Stimulated activated naive CD4-positive, alpha-beta T cell (primary cell): ENCODE measurements at places on chromosomes 1 and 21.

DNA sequence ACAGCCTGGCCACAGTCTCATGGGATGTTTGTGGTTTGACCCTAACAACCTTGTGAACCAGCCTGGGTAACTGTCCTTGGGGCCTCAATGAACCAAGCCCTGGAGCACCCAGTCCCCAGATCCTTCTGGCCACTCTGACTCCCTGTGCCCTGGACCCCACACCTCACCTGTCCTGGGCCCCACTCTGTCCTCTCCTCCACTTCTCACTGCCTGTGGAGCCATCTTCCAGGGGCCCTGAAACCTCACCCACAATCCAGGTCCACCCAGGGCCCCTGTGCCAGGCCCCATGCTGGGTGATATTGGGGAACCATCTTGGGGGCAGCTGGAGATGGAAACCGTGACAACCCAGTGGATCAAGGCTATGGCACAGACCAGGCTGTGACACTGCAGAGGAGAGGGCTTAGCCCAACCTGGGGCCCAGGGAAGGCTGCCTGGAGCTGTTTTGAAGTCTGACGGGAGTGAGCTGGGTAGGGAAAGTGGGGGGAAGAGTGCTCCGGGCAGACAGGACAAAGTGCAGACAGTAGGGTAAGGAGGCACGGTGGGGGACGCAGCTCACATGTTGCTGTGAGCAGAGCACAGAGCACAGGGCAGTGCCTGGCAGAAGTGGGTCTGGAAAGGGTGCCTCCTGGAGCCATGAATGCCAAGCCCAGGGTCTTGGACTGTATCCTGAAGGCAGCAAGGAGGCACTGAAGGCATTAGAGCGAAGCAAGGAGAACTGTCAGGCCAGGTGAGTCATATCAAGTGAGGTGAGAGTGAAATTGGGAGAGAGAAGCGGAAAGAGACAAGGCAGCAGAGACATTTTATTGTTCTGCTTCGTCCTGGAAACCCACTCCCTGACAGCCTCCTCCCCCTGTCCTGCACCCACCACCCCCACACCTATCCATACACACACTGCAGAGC, 12.1 kb upstream of the LRP8 start:
- DNase-seq, result no peak

DNA sequence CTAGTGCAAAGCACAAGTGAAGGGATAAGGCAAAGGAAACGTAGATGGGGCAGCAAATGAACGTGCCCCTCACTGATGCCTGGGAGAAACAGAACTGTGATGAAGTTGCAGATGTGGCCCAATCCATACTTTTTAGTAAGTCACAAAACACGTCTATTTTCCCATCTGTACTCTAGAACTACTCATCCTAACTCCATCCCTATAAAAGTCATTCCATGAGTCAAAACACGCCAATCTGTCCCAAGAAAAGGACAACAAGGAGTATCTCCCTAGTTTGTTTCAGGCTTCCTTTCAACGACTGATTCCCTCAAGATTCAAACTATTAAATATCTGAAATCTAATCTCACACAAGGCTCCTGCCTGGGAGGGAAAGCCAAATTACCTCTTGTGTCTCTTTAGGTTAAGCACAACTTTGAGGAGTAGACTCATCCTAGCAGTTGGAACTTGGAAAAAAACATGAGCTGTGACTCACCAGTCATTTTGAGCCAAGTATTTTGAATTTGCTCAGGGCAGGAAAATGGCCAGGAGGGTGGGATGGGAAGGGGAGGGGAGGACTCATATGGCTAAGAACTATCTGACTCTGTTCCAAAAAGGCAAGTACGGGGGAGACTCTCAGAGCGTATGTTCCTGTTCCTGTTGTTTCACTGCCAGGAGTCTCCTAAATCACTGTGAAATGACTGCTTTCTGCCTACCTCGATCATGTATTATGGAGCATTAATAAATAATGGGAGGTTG, 214.5 kb upstream of the CAMK1G start:
- no peak for DNase-seq

DNA sequence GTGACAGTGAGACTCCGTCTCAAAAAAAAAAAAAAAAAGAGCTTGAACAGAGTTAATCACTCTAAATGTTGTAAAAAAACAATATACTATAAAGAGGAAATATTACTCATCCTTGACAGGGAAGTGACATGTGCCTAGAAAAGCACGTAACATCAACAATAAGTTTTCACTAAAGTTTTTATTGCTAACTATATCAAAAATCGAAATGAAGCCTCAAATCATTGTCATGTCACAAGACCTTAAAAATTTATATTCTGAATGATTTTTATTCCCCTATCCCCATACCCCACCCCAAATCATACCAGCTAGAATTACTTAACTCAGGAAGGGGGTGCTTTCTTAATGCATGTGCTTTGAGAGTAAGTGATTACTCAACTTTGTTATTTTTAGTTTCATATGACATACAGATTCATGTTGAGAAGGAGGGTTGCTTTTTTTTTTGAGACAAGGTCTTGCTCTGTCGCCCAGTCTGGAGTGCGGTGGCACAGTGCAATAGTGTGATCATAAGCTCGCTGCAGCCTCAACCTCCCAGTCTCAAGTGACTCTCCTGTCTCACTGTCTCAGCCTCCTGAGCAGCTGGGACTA, 53.6 kb upstream of the MUTYH start:
- no peak for DNase-seq

DNA sequence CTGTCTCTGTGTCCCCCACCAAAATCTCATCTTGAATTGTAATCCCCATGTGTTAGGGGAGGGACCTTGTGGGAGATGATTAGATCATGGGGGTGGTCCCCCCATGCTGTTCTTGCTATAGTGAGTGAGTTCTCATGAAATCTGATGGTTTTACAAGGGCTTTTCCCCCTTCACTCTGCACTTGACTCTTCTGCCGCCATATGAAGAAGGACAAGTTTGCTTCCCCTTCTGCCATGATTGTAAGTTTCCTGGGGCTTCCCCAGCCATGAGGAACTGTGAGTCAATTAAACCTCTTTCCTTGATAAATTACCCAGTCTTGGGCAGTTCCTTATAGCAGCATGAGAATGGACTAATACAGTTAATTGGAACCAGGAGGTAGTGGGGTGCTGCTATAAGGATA, 137.1 kb upstream of the RAB4A start:
- no peak for DNase-seq

DNA sequence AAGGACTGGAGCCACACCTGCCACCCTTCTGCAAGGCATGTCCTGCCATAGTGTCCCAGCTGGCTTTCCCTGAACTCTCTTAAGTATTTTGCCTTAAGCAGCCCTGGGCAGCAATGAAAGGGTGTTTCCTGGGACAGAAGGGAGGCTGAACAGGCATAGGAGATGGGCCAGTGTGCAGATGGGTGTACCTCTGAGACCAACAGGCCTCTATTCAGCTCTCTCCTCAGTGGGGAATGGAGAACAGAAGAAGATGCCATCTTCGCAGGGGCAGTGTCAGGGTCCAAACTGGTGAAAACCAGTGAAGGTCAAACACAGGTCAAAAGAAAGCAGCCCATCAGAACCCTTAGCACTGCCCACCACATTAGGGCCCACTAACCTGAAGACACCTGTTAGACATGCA, 53.2 kb downstream of the FAM78B start:
- DNase-seq, result no peak

GRCh38 chr1:116710420-116711262, 43.1 kb upstream of the IGSF3 start:
- no peak for DNase-seq

GRCh38 chr1:30257742-30258380, 465.5 kb downstream of the MATN1 start:
- DNase-seq, result no peak

DNA sequence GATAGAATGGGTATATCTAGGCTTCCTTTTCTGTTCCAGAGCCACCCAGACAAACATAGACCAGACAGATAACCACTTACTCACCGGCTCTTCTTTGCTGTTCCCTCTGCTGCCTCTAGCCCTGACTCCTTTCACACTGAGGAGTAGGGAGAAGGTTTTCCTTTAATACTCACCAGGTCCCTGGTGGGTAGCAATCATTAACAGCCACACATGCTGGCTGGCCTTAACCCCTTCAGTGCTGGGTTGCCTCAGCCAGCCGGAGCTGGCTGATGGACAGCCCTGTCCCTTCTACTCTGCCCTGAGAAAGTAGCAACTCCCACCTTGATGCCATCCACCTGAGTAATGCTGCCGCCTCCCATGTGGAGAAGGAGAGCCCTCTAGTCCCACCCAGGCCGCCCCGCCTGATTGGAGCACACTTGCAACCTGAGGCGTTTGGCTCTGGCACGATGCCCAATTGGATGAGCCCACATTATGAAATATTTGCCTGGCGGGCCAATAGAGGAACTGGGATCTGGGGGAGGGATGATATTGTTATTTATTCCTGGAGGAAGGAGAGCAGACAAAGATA, 71.6 kb downstream of the PLEKHA6 start:
- DNase-seq, result no peak

GRCh38 chr1:233695901-233696300, 82.0 kb downstream of the KCNK1 start:
- DNase-seq, result no peak

DNA sequence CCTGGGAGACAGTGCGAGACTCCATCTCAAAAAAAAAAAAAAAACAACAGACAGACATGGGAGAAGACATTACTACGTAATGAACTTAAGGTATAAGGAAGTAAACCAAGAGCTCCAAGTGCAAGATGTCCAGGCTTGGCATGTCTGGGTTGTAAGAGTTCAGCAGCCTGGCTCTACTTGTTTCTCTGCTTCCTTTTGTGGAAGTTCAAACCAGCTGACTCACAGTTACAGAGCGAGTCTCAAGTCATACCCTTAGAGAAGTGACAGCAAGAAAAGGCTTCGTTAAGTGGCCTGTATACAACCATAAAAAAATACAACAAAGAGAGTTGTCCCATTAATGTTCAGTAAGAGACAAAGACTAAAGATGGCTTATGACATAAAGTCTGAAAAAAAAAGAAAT, 1.3 kb downstream of the RIT1 start:
- no peak for DNase-seq

- DNase-seq, result no peak
These were observed 106.2 kb downstream of the RUNX1 start for GRCh38 chr21:34942911-34943310.

DNA sequence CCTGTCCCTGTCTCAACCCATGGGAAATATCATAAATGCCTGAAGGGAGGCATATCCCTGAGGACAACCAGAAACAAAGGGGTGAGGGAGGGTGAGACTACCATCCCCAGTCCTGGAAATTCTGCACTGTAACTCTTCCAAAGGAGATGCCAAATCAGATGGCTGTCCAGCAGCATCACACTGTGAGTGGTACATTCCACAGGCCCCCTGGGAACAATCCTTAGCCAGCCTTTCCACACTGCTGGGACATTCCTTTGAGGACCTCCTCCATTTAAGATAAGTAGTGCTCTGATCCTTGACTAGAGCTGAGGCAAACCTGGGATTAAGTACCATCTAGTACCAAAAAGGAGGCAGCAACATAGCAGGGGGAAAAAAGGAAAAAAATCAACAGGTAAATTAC, 10.7 kb downstream of the IVL start:
- DNase-seq, result no peak

GRCh38 chr1:115086176-115086830, 3.0 kb downstream of the TSPAN2 start:
- no peak for DNase-seq

- no peak for DNase-seq
These were observed 102.6 kb downstream of the KIAA0319L start for GRCh38 chr1:35454616-35455015.

DNA sequence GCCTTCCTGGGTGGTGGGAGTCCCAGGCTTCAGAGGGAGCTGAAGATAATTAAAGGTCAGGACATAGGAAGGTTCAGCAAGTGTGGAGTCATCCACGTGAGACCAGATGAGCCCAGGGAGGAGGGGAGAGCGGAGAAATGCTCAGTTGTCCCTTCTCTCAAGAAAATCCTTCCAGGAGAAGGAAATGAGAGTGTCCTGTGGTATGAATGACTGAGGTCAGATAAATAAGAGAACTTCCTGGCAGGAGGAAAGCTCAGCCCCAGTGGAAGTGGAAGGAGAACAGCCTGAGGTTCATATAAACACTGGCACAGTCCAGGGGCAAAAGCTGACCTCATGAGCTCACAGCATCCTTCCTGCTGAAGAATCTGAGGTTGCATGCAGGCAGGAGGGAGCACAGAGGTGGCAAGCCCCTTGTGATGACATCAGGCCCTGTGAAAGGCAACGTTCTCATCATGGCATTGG, 97.6 kb downstream of the NAV1 start:
- DNase-seq, result no peak

GRCh38 chr1:28601696-28602095, 9.6 kb downstream of the RAB42 start:
- DNase-seq, result no peak

GRCh38 chr1:23389837-23390321, 20.2 kb upstream of the ZNF436 start:
- no peak for DNase-seq

DNA sequence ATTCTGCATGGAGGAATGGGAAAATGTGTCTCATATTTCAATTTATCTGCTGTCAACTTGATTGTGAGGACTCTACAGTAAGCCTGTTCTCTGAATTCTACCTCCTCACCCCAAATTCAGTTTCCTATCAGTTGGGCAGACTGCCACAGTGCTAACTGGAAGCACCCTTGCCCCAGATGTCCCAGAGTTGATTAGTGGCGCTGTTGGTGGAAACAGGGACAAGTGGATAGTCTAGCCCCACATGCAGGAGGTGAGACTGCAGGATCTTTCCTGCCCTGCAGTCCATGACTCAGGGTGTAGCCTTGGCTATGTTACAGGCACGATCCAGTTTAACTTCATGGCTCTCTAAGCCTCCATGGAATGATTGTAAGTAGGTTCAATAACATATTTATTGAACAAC, 22.1 kb downstream of the ADAM30 start:
- DNase-seq, result no peak

- DNase-seq, result no peak
These were observed 1.3 kb upstream of the EFNA3 start for GRCh38 chr1:155077346-155077745.

- no peak for DNase-seq
These were observed 18.1 kb downstream of the CCDC185 start for GRCh38 chr1:223411309-223411708.

- no peak for DNase-seq
These were observed 319.4 kb upstream of the NFIA start for GRCh38 chr1:60762911-60763310.

DNA sequence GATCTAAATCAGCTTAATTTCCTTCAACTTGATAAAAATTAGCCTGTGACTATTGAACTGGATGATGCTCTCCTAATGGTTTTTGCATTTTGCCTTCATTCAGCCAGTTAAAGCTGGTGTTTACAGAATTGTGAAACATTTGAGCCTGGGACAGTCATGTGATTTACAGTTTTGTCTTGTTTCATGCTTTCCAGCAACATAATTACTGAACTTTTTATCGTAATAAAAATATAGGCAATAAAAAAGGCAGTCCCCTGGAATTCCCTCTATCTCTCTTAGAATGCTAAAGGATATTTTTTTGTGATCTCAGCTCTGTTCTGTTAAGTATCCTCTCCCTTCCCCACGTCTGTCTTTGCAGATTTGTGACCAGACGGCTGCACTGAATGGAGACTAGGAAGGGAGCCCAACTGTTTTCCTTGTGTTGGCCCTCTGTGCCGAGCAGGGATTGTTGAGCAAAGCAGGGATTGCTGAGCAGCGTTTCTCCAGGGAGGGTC, 70.3 kb upstream of the RGL1 start:
- no peak for DNase-seq

- DNase-seq, result no peak
These were observed 122.1 kb upstream of the SERBP1 start for GRCh38 chr1:67552336-67552759.

GRCh38 chr1:198530953-198531352, 9.5 kb downstream of the ATP6V1G3 start:
- DNase-seq, result no peak

- no peak for DNase-seq
These were observed 101.4 kb downstream of the PIK3R3 start for GRCh38 chr1:46030876-46031660.
